Astrocyte (in vitro differentiated cells and primary cell): ENCODE measurements at places on chromosomes 16 and 17. TPM values are rescaled to one million over a fixed set of nuclear protein-coding genes. Genes with fewer than 3 reads are reported as not detected.

DNA sequence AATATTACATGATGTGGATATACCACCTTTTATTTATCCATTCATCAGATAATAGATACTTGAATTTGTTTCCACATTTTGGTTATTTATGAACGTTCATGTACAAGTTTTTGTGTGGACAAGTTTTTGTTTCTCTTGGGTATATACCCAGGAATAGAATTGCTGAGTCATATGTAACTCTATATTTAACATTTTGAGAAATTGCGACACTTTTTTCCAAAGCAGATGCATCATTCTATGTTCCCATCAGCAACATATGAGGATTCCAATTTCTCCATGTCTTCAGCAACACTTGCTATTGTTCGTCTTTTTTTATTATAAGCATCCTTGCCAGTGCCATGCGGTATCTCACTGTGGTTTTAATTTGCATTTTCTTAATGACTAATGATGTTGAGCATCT, 93.9 kb downstream of the GSG1L start:
- no peak for DNase-seq

DNA sequence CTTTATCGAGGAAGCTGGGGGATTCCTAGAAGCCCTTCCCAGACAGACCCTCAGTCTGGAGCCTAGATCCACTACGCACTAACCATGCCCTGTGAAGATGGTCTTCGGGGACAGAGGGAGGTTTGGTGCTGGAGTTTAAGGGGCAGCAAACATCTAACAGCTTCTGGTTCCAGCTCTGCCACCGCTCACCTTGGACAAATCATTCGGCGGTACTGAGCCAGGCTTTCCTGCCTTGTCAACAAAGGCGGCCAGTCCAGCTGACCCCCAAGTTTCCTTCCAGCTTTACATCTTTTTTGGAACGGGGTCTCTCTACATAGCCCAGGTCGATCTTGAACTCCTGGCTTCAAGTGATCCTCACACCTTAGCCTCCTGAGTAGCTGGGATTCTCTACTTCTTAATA, 369 bp upstream of the GJD3 start:
- no peak for DNase-seq

Gene ZPBP2
- not detected in 2 replicates for total RNA-seq

DNA sequence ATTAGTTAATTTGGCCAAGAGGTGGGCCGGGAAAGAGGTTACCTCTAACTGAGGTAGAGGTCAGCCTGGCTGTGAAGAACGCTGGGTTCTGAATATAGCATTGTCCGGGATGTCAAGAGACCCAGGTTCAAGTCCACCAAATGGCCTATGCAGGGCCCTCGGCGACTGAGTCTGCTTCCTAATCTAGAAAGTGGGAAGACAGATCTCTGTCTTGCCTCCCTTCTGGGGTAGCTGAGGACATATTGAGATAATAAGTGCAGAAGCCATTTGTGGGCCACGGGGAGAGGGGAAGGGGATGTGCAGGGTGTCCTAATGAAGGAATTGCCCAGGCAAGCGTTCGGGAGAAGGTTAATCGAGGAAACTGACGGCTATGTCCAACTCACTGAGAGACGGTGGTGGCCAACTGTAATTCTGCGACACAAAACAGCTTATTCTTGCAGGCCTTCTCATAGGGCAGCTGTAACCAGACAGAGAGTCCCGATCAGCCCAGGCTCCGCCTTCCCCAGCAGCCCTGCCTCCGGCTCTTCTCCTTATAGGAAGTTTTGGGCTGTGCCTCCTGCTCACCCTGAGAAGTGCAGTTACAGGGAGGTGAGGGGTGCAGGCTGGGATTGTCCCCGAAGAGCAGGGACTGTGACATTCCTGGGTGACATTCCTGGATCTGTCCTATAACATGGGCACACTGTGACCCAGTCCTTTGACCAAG, 15.9 kb downstream of the HASPIN start:
- DNase-seq = no peak

Gene TP53TG3D
- not detected in 2 replicates for total RNA-seq

- no peak for DNase-seq
Measured at GRCh38 chr17:22694362-22695227, 1002.3 kb downstream of the KCNJ18 start.

DNA sequence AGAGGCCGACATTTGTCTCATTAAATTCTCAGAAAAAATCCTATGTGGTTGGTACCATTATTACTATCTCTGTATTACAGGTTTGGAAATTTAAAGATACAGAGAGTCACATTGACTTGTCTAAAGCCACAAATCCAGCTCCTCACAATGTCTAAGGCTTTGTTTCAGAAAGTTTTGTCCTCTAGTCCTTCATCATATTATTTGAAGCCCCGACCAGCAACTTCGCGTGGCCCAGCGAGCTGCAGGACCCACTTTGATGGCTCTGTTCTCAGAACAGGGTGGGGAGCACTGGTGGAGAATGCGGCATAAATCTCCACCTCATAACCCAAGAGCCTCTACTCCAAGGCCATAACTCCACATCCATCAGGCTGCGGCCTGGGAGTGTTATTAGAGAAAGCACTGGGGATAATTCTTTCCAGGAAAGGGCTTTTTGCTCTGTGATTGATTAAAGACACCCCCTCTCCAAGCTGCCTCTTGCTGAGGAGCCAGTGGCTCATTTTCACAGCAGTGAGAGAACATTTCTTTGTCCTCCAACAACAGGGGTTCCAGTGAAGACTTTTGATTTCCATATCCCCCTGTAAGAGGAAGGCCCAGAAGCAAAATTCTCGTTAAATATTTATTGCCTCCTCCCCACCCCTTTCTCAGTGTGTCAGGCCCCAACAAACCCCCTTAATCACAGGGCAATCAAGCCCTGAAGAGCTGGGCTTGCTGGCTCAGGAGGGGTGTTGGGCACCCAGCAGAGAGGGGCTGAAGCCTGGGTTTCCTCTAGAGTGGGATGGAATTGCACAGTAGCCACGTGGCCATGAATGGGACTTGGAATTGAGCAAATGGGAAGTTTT, 113.7 kb upstream of the CDH11 start:
- DNase-seq = no peak

Gene ADGRG3
- total RNA-seq = not detected in 2 replicates

GRCh38 chr16:35572186-35572585, 2112.8 kb downstream of the TP53TG3F start:
- no peak for DNase-seq

DNA sequence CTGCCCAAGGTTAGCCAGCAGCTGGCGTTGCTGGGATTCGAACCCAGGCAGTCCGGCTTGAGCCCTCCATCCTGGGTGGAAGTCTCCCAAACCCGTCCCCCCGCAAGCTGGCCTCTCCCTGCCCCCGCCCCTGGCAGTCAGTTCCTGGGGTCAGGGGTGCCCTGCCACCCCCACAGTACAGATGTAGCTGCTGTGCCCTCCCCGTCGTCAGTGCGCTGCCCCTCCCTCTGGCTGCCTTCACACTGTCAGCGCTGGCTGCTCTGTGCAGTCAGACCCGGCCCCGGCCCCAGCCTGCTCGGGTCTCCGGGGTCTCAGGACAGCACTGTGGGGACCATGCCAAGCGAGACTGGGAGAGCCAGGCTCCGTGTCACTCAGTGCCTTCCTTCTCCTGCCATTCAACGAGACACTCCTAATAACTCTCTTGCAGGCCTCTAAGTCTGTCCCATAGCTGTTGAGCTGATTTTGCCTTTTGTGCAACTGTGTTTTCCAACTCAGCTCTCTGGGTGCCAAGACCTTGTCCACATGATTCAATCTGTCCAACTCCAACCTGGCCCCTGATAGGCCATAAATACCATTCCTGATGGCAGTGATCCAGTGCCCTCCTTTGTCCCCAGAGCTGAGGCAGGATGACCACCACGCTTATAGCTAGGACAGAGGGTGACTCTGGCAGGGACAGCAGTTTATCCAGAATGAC, 55.5 kb upstream of the IL34 start:
- no peak for DNase-seq

Gene ZG16
- total RNA-seq = not detected in 2 replicates

Gene PLEKHH3
- 14.1 and 14.5 TPM in 2 replicates for total RNA-seq

DNA sequence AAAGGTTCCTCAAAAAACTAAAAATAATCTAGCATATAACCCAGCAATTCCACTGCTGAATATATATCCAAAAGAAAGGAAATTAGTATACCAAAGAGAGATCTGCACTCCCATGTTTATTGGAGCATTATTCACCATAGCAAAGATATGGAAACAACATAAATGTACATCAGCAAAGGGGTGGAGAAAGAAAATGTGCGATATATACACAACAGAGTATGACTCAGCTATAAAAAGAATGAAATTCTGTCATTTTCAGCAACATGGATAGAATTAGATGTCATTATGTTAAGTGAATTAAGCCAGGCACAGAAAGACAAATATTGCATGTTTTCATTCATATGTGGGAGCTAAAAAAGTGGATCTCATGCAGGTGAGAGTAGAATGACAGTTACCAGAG, 279.6 kb upstream of the AXIN2 start:
- DNase-seq = no peak

GRCh38 chr16:69338557-69339288, 641 bp downstream of the COG8 start:
- DNase-seq = no peak

- DNase-seq = no peak
Measured at GRCh38 chr16:63982110-63982509, 1139.8 kb downstream of the CDH11 start.

- DNase-seq = no peak
Measured at GRCh38 chr16:86663685-86664521, 85.6 kb downstream of the FOXL1 start.

- DNase-seq = no peak
Measured at GRCh38 chr17:45266372-45266926, 4.6 kb upstream of the SPATA32 start.

DNA sequence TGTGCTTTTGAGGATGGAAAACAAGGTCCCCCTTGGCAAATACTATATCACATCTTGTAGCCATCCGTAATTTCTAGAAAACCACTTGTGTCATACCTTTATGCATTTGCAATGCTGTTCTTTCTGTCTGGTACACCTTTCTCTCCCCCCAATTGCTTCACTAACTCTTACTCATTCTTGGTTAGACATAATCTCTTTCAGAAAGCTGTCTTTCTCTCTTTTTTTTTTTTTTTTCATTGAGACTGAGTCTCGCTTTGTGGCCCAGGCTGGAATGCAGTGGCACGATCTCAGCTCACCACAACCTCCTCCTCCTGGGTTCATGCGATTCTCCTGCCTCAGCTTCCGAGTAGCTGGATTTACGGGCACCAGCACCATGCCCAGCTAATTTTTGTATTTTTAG, 94.9 kb upstream of the C17orf78 start:
- peak; percentile 39 for DNase-seq

Gene RAB11FIP4
- 1.9 and 4.4 TPM in 2 replicates for total RNA-seq

DNA sequence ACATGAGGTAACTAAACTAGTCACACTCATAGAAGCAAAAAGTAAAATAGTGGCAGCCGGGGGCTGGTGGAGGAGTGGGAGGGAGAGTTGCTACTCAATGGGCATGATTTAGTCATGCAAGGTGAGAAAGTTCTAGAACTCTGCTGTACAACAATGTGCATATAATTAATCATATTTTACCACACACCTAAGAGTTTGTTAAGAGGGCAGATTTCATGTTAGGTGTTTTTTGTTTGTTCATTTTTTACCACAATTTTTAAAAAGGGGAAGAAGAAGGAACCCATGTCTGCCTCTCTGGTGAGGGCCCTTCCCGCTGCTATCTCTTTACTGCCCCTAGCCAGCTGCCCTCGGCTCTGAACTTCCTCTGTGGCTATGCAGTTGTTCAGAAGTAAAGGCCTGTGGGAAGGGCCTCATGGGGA, 11.2 kb downstream of the CD300LB start:
- DNase-seq = no peak

GRCh38 chr17:16534236-16534635, 34.8 kb downstream of the ZNF287 start:
- DNase-seq = peak; percentile 23

- DNase-seq = peak; percentile 11
Measured at GRCh38 chr16:23182206-23182678, 303 bp upstream of the SCNN1G start.

GRCh38 chr16:22815863-22816262, 1.9 kb downstream of the HS3ST2 start:
- DNase-seq = no peak

Gene TBX2
- 0.50 and 0.53 TPM in 2 replicates for total RNA-seq

Gene ZCCHC14
- 19.0 and 19.2 TPM in 2 replicates for total RNA-seq

Gene ITGAL
- 0.23 TPM in 1 of 2 replicates, not detected in the other for total RNA-seq

DNA sequence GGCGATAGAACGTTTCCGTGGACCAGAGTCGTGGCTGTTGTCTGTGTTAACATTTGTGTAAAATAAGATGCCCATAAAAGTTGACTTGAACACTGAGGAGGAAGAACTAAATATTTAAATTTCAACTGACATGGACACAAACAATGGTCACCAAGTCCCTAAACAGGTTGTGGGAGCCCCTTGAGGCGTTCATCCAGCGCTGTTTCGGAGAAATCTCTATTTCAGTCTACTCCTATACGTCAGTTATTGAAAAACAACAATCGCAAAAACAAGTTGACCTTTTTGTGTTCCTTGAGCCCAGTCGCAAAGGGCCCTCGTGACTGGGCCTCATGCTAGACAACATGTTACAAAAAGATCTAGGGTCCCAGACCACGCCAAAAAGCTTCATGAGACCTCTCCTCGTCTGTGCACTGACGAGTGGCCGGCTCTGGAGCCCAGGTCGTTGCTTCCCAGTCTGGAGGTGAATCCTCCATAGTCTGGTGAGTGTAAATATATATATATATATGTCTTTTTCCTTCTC, 439 bp upstream of the TMEM231 start:
- DNase-seq = no peak

GRCh38 chr17:21218101-21218500, 4.1 kb upstream of the TMEM11 start:
- no peak for DNase-seq

Gene SBK1
- 4.0 and 7.0 TPM in 2 replicates for total RNA-seq

GRCh38 chr16:20072874-20073202, 852 bp downstream of the GPR139 start:
- no peak for DNase-seq

DNA sequence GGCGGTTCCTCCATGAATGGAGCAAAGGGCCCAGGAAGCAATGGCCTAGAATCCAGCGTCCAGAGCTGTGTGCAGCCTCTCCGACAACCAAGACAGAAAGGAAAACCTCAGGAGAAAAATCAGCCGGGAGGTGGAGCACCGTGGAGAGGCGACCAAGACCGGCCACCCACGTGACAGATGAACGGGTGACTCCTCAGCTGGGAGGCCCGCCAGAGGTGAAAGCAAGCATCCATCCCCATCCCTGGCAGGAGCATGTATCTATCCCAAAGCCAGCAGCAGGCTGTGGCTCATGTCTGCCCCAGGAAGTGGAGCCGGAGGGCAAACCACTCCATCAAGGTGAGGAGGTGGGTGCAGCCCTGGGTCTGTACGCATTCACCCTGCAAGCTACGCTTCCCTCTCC, 52.1 kb downstream of the FOXL1 start:
- DNase-seq = peak; percentile 26
